ENCODE measurements at places on chromosomes 12 and 14. TPM values are rescaled to one million over a fixed set of nuclear protein-coding genes. Genes with fewer than 3 reads are reported as not detected.

- DNase-seq, result no peak
These were observed 13.7 kb downstream of the PIGH start for GRCh38 chr14:67586369-67586768.

DNA sequence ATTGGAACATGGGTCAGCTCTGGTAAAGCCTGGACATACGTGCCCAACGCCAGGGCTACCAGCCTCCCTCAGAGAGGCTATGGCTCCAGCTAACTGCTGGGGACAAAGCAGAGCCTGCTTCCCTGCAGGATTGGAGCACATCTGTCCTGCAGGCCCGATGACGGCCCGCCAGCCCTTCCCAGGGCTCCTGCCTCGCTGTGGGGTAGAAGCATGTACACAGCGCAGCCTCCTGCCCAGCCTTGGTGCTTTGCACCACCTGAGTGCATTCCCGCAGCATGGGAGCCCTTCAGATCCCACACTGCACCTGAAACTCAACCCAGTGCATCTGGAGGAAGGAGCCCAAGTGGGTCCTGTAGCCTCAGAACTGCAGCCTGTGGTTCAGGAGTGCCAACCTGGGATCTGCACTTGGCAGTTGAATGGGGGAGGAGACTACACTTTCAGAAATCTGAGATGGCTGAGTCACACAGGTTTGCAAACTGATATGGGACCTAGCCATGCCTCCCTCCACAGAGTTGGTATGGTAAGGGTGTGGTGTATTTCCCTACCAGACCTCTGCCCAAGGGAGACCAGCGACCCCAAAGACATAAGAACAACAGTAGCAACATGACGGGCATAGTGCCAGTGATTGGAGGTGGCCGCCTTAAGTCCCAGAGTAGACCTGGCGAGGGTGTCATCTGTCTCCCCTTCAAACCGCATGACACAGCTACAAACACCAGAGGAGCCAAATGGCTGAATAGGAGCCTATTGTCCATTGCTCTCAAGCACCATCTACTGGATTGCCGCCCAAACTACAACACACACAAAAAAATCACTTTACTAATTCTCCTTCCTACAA, 273.9 kb upstream of the MIS18BP1 start:
- DNase-seq, result no peak

Gene HELB
- 1.1 TPM for total RNA-seq

GRCh38 chr12:131096681-131097181, 143.0 kb downstream of the ADGRD1 start:
- peak; percentile 54 for DNase-seq

DNA sequence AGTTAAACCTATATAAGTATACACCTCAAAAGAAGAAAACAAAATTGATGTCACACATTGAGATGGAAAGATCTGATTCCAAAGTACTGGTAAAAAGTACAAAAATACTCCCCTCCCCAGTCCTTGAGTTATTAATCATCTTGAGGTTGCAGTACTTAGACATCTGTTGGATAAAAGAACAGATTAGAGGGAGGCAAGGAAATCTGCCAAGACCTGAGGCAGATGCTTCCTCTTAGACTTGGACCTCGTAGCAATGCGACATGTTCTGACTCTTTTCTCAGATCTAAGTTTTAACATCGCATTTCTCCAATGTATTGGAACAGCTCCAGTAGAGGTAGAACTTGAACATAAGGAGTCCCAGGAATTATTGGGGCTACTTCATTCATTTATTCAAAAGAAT, 187.9 kb upstream of the GRIN2B start:
- no peak for DNase-seq

GRCh38 chr12:83985084-83985483, 927.5 kb downstream of the SLC6A15 start:
- DNase-seq, result no peak

DNA sequence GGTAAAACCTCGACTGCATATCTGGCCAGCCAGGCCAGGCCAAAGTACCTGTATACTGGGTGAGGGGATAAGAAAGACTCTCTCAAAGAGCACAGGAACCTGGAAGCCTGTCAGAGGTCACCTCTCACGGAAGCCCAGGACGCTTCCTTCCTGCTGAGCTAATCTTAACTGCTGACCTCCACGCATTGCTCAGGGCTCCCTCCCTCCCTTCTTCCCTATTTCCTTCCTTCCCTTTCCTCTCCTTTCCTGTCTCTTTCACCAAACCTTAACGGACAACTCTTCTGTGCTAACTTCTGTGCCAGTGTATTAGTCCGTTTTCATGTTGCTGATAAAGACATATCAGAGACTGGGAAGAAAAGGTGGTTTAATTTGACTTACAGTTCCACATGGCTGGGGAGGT, 14.8 kb upstream of the RNASE10 start:
- DNase-seq, result no peak

GRCh38 chr14:20515846-20516245, 10.5 kb downstream of the RNASE10 start:
- no peak for DNase-seq

DNA sequence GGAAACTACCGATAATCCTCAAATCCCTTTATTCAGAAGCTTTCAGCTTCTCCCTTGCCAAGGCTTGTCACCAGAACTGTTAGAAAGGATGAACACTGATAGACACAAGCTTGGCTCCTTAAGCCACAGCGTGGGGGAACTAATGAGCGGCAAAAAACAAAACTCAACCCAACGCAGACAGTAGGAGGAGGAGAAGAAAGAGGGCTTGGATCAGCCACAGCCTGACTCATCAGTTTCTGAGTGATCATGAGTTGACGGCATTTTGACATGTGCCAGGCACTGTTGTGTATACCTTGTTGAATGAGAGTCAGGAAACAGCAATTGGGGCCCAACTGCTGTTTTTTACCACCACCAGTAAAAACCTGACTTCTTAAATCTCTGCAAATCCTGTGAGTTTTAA, 23.7 kb downstream of the PLXNC1 start:
- DNase-seq, result no peak

- no peak for DNase-seq
These were observed 31.4 kb upstream of the OXA1L start for GRCh38 chr14:22735096-22735495.

Gene ACVRL1
- total RNA-seq, result 28.1 TPM

GRCh38 chr14:49769581-49770211, 1.7 kb downstream of the KLHDC2 start:
- no peak for DNase-seq

GRCh38 chr14:72495668-72496067, 398.2 kb downstream of the DPF3 start:
- DNase-seq, result no peak

- no peak for DNase-seq
These were observed 161.2 kb downstream of the PRKCH start for GRCh38 chr14:61482348-61483206.

DNA sequence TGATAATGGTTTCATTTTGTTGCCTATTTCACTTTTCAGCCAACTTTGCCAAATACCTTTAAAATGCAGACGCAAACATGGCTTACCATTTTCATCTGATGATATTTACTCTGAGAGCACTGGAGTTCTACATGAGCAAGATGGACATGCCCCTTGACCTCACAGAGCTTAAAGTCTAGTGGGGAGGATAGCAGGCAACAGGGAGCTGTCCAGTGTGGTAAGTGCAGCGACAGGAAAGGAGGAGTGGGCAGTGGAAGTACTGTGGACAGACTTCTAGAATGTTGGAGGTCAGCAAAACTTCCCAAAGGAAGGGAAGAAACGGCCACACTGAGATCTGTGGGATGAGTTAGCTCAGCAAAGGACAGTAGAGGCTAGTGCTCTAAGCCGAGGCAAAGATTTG, 25.3 kb downstream of the LRIG3 start:
- DNase-seq, result no peak

Gene OR10P1
- not detected for total RNA-seq

- DNase-seq, result no peak
These were observed 77.0 kb upstream of the GRIP1 start for GRCh38 chr12:66755727-66756395.
